Fibroblast of lung (primary cell): ENCODE measurements at places on chromosomes 3 and 15. TPM values are rescaled to one million over a fixed set of nuclear protein-coding genes. Genes with fewer than 3 reads are reported as not detected.
A peak's percentile ranks its signal among the peaks of the same experiment; 100 is the strongest.

GRCh38 chr3:28268989-28269388 lies 27.6 kb downstream of the CMC1 start:
- no peaks in the 10 kb centered on the region for H3K36me3 ChIP-seq
- H3K4me3 ChIP-seq = no peak overlapping the region
- no peak for DNase-seq
- H3K4me1 ChIP-seq = no peaks in the 10 kb centered on the region
- H3K27me3 ChIP-seq = no peaks in the 10 kb centered on the region

- H3K27me3 ChIP-seq = no peaks in the 10 kb centered on the region
- peaks cover 16% of the 10 kb centered on the region for H3K4me1 ChIP-seq
- peak overlapping the region; percentile 47 for H3K27ac ChIP-seq
- H3K36me3 ChIP-seq = no peaks in the 10 kb centered on the region
These were observed 3.6 kb upstream of the STARD5 start for GRCh38 chr15:81327516-81327915.

The LACTB gene
- total RNA-seq = 22.6 and 29.2 TPM in 2 replicates

GRCh38 chr3:195401943-195402342 lies 40.9 kb downstream of the ACAP2 start:
- H3K4me3 ChIP-seq = no peak overlapping the region
- H3K27me3 ChIP-seq = no peaks in the 10 kb centered on the region
- no peak for DNase-seq
- H3K4me1 ChIP-seq = no peaks in the 10 kb centered on the region
- no peak overlapping the region for H3K27ac ChIP-seq
- H3K36me3 ChIP-seq = no peaks in the 10 kb centered on the region

DNA sequence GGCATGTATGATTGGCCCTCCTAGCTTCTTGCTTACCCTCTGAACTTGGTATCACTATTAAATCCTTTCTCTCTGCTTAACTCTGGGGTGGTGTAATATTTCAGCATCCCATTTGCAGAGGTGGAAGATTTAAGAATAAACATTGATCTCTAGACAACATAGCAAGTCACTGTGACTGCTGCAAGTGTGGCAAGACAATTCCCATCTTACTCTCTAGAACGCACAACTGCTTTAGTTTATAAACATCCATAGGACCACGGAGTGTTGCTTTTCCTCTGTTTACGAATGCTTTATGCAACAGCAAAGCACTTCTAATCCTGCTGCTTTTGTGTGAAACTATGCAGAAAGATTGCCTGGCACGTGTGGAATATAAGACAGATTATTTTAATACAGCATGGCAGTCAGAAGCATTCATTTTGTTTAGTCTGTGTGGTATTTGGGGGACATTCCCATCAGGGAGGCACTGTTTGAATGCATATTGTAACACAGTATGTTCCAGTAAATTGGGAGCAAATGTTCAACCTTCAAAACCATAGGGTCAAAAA lies 338.9 kb upstream of the TMCO5A start:
- H3K4me3 ChIP-seq = no peak overlapping the region
- no peaks in the 10 kb centered on the region for H3K4me1 ChIP-seq
- H3K27ac ChIP-seq = no peak overlapping the region
- H3K36me3 ChIP-seq = no peaks in the 10 kb centered on the region
- H3K27me3 ChIP-seq = no peaks in the 10 kb centered on the region
- DNase-seq = no peak

DNA sequence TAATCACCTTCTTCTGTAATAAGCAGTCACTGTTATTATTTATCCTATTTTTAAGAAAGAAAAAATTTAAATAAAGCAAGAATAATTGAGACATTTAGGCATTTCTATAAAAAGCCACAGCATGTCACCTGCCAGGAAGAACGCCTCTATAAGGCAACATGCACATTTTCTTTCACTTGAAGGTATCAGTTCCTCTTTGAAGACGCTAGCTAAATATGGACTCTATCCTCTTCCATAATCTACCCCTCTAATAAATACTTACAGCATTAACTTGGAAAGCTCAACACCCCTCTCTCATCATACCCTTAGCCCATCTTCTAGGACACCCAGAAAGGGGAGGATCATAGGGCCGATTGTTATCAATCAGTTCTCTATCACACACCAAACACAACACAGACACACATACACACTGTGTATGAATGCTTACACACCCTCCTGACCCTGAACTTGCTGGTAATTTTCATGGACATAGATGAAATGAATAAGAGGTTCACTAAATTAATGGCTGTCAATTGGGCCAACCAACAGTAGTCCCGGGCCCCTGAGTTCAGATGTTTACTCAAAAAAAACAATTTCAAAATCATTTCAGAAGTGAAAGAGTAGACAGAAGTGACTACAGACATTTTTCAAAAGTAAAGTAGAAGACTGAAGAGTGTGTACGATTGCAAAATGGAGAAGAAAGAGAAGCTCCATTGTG lies 102.5 kb downstream of the ZMAT3 start:
- no peak overlapping the region for H3K4me3 ChIP-seq
- DNase-seq = no peak
- H3K4me1 ChIP-seq = no peaks in the 10 kb centered on the region
- no peak overlapping the region for H3K27ac ChIP-seq
- H3K27me3 ChIP-seq = no peaks in the 10 kb centered on the region

The TBL1XR1 gene
- 369 and 505 TPM in 2 replicates for total RNA-seq

DNA sequence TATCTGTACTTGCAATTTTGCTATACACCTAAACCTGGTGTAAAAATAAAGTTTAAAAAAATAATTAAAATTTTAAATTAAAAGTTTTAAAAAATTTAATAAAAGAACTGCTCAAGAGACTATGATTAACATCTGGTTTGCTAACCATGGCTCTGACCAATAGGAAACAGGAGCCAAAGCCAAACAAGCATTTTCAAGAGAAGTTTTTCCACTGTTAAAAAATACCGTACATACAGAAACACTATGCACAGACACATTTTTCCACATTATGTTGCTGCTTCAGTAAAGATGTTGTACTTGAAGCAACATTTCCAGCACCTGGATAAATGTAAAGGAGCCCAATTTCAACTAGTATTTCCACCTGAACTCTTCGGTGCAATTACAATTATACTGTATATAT lies 543.9 kb upstream of the NAALADL2 start:
- no peak overlapping the region for H3K4me3 ChIP-seq
- no peak for DNase-seq
- no peaks in the 10 kb centered on the region for H3K27me3 ChIP-seq
- H3K27ac ChIP-seq = no peak overlapping the region
- H3K4me1 ChIP-seq = no peaks in the 10 kb centered on the region
- H3K36me3 ChIP-seq = no peaks in the 10 kb centered on the region

DNA sequence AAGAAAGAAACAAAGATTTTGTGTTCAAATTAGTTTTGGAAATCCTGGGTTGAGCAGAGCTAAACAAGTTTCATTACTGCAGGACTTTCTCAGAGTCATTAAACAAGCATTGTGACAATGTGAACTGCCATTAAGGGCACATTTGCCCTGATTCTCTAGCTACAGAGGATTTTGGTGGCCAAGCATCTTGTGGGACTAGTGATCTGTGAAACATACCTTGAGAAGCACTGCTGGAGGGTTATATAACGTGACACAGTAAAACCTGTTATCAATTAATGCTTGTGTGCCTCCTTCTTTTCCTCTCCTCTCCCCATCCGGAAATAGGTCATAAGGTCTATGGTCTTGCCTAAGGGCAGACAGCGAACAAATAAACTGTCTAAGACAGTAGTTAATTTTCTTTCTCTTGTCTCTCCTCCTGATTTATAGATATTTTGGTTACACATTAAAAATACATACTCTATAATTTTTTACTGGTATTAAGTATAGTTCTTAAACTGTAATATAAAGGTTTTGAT lies 167.3 kb upstream of the NANOGP8 start:
- no peaks in the 10 kb centered on the region for H3K36me3 ChIP-seq
- H3K27ac ChIP-seq = no peak overlapping the region
- no peak overlapping the region for H3K4me3 ChIP-seq
- no peak for DNase-seq
- H3K4me1 ChIP-seq = no peaks in the 10 kb centered on the region
- H3K27me3 ChIP-seq = no peaks in the 10 kb centered on the region

- no peak overlapping the region for H3K27ac ChIP-seq
- peak; percentile 56 for DNase-seq
- no peaks in the 10 kb centered on the region for H3K4me1 ChIP-seq
- H3K36me3 ChIP-seq = no peaks in the 10 kb centered on the region
- no peak overlapping the region for H3K4me3 ChIP-seq
These were observed 107.1 kb upstream of the ICE2 start for GRCh38 chr15:60585743-60586708.

GRCh38 chr3:117238806-117239205 lies 529.2 kb downstream of the TUSC7 start:
- H3K4me3 ChIP-seq = no peak overlapping the region
- no peaks in the 10 kb centered on the region for H3K36me3 ChIP-seq
- H3K4me1 ChIP-seq = no peaks in the 10 kb centered on the region
- no peaks in the 10 kb centered on the region for H3K27me3 ChIP-seq
- no peak overlapping the region for H3K27ac ChIP-seq
- no peak for DNase-seq

- no peaks in the 10 kb centered on the region for H3K36me3 ChIP-seq
- DNase-seq = peak; percentile 96
- H3K27me3 ChIP-seq = no peaks in the 10 kb centered on the region
- H3K4me3 ChIP-seq = no peak overlapping the region
- no peak overlapping the region for H3K27ac ChIP-seq
These were observed 135.1 kb upstream of the STRIT1 start for GRCh38 chr3:155428563-155428962.

- H3K4me3 ChIP-seq = no peak overlapping the region
- no peaks in the 10 kb centered on the region for H3K27me3 ChIP-seq
- DNase-seq = no peak
- no peaks in the 10 kb centered on the region for H3K36me3 ChIP-seq
- no peak overlapping the region for H3K27ac ChIP-seq
- no peaks in the 10 kb centered on the region for H3K4me1 ChIP-seq
These were observed 63.1 kb downstream of the TBL1XR1 start for GRCh38 chr3:177133860-177134815.

DNA sequence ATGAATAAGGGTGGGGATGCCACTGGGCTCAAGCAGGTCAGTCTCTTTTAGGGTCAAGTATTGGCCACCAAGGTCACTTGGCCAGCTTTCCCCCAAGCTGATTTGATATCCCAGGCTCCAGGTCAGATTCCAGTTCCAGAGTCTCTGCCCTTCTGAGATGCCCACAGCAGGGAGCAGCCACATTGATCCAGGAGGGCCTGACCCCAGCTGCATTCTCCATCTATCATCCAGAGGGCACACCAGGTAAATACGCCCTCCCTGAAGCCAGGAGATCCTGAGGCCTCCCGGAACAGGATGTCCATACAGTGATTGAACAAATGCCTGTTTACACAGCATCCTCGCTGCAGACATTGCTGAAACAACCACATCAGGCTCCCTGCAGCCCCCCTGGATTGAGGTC lies 264.6 kb upstream of the TLE3 start:
- H3K4me1 ChIP-seq = no peaks in the 10 kb centered on the region
- H3K27me3 ChIP-seq = no peaks in the 10 kb centered on the region
- DNase-seq = no peak
- H3K4me3 ChIP-seq = no peak overlapping the region
- H3K27ac ChIP-seq = no peak overlapping the region
- no peaks in the 10 kb centered on the region for H3K36me3 ChIP-seq

- DNase-seq = no peak
- no peaks in the 10 kb centered on the region for H3K27me3 ChIP-seq
- H3K36me3 ChIP-seq = no peaks in the 10 kb centered on the region
These were observed 816.3 kb upstream of the SEMA6D start for GRCh38 chr15:46901001-46901400.

DNA sequence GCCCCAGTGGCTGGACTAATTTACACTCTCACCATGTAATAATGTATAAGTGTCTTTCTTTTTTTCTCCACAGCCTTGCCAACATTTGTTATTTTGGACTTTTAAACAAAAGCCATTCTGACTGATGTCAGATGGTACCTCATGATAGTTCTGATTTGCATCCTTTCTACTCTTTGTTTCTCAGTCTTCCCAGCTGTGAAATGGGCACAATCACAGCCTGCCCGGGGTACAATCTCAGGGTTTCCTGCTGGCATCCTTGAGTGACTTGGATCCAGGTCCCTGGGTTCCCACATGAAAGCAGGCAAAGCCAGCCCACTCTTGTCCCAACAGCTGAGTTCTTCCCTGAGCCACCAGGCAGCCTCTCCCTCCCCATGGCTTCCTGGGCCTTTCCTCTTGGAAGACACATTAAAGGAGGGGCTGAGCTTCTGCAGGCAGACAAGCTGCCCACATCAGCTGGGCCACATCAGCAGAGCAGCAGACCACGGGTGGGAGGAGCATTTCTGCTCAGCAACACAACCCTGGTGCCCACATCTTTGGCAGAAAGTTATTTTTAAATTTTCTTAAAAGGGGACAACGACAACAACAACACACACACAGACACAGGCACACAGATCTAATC lies 82.0 kb downstream of the MYLK start:
- no peaks in the 10 kb centered on the region for H3K27me3 ChIP-seq
- DNase-seq = no peak
- peaks cover 5% of the 10 kb centered on the region for H3K4me1 ChIP-seq
- no peak overlapping the region for H3K4me3 ChIP-seq
- H3K36me3 ChIP-seq = peaks cover 8% of the 10 kb centered on the region

DNA sequence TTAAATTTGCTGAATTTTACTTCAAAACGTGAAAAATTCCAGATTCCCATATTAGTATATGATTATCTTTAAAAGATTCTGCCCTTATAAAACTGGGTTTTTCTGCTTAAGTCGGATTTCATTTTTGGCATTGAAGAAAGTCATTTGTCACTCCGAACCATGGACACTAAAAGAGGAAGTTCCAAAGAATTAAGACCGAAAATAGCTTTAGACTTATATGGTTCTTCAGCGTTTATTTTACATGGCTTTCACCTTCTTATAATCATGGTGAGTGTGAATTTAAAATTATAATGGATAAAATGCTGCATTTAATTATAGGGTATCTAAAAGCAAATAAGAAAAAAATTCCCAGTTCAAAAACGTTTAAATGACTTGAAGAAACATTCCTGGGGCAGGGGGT lies 1.0 kb downstream of the C3orf38 start:
- peak overlapping the region; percentile 94 for H3K27ac ChIP-seq
- H3K27me3 ChIP-seq = no peaks in the 10 kb centered on the region
- H3K4me3 ChIP-seq = peak overlapping the region; percentile 97
- H3K36me3 ChIP-seq = no peaks in the 10 kb centered on the region
- DNase-seq = peak; percentile 6

DNA sequence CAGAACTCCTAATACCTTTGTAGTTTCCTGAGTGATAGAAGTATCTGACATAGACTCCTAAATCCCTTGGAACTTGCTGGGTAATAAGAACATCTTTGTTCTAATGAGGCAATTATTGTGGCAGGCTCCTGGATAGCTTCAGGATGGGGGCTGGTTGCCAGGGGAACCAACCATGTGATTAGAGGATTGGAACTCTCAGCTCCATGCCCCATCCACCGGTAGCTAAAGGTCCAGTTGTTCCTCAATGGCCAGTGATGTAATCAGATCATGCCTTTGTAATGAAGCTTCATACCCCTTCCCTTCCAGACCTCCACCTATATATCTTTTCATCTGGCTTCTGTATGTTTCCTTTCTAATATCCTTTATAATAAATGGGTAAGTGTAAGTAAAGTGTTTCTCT lies 221.2 kb upstream of the ALCAM start:
- no peak overlapping the region for H3K27ac ChIP-seq
- no peak overlapping the region for H3K4me3 ChIP-seq
- no peaks in the 10 kb centered on the region for H3K4me1 ChIP-seq
- DNase-seq = no peak

The UBA3 gene
- 70.4 and 93.3 TPM in 2 replicates for total RNA-seq
